H7 (cell line): ENCODE measurements at places on chromosomes 16 and 17.
A peak's percentile ranks its signal among the peaks of the same experiment; 100 is the strongest.

- peak; percentile 60 for DNase-seq
Measured at GRCh38 chr17:83050651-83051395, 28.6 kb upstream of the METRNL start.

- DNase-seq: no peak
Measured at GRCh38 chr17:11825572-11826209, 171.6 kb downstream of the ZNF18 start.

DNA sequence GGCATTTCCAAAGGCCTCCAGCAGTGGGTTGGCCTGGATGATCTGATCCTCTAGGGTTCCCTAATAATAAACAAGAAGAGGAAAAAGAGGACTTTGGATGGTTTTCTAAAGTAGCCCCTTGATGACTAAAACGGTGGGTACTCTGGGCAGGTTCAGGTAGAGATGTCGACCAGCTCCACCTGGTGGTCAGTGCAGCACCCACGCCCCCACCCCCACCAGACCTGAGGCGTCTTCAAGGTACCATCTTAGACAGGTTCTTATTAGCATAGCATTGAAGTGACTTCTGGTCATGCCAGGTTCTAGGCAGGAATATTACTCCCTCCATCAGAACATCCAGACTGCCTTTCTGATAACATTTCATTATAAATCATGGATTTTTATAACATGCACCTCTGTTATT lies 15.0 kb downstream of the MYH13 start:
- peak; percentile 80 for DNase-seq

GRCh38 chr17:66684731-66685130 lies 150.2 kb upstream of the CACNG5 start:
- DNase-seq: no peak

DNA sequence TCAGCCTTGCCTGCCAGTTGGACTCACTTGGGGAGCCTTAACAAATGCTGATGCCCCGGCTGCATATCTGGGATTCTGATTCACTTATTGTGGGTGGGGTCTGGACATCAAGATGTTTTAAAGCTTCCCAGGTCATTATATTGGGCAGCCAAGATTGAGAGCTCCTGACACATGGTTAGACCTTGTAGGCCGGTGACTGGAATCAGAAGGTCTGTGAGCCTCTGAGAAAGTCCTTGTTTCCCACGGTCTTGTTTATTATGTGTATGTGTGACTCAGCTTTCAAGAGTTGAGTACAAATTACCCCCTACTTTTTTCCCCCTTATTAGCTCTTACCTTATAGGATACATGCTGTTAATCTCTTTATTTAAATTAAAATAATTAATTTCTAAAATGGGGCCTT lies 103.5 kb downstream of the ABCC1 start:
- no peak for DNase-seq

DNA sequence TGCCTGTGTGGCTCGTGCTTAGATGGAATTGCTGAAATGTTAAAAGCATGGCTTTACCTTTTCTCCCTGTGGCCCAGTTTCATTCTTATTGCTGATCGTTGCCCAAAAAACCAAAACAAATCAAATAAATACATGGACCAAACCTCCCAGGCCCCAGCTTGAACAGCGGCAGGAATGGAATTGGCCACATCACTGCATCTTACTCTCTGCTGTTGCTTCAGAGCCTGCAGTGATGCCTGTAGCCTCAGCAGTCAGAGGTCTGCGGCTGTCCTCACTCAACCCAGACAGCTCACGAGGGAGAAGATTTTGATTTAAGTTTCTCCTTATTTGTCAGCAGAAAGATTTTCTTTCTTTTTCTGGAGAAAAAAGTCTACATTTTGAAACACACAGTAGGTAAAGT lies 91.5 kb downstream of the NPIPB11 start:
- DNase-seq: no peak

DNA sequence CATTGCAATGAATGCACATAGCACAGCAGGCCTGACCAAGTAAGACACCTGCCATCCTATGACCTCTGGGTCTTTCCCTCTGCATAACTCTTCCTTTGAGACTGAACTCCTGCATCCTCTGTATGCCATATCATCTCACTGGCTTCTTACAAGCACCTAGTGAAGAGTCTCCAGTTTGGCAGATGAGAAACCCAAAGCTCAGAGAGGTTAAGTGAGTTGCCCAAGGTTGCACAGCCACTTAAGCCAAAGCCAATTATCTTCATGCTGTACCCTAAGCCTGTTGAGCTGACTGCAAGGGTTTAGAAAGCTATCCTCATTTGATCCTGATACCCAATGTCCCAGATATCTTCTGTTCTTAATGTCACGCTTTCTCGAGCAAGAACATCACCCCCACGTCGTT lies 35.2 kb downstream of the TMEM186 start:
- no peak for DNase-seq

- DNase-seq: no peak
Measured at GRCh38 chr17:75950855-75951554, 10.2 kb upstream of the FBF1 start.

DNA sequence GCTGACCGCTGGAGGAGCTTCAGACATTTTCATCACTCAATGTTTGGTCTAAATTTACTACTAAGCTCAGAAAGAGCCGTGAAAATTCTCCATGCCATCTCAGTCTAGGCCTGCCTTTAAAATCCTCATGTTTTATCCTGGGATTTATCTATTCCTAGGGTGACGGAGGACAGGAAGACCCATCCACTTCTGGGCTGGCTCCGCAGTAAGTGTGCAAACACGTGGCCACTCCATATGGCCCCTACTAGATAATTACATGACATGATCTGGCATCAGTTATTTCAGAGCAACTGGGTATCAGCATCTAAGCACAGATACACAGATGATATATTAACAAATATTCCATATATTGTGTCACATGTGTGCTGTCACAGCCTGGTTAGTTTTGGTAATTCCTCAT lies 77.8 kb upstream of the HS3ST4 start:
- DNase-seq: no peak

- DNase-seq: peak; percentile 58
Measured at GRCh38 chr16:22120440-22120839, 28.1 kb downstream of the VWA3A start.

DNA sequence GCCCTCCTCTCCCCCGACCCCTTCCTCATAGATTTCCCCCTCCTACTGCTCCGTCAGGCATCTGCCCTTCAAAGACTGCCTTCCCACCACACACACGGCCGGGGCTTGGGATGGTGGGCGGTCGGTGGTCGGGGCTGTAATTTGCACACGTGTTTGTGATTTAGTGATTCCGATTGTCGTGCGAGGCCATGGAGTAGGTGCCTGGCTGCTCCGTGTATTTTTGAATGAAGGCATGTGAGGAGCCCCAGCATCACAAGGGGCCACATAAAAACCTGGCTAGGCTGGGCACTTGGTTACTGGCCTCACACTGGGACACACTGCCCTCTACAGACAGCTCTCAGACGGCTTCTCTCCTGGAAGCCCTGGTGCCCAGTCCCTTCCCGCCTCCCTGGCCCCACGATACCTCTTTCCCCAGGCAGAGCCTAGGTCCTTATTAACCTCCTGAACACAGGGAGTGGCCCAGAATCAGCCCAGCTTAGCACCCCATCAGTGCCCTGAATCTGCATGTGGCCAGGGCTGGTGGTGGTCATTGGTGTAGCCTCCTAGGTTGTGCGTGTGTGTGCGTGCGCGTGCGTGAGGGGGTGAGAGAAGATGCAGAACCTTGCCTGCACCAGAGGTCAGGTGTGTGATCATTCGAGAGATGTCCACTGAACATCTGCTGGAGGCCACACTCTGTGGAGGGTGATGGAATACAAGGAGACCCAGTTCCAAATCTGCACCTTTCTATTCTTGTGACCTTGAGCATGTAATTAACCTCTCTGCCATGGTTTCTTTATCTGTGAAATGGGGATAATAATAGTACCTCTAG lies 1.3 kb upstream of the SOCS1 start:
- peak; percentile 90 for DNase-seq

DNA sequence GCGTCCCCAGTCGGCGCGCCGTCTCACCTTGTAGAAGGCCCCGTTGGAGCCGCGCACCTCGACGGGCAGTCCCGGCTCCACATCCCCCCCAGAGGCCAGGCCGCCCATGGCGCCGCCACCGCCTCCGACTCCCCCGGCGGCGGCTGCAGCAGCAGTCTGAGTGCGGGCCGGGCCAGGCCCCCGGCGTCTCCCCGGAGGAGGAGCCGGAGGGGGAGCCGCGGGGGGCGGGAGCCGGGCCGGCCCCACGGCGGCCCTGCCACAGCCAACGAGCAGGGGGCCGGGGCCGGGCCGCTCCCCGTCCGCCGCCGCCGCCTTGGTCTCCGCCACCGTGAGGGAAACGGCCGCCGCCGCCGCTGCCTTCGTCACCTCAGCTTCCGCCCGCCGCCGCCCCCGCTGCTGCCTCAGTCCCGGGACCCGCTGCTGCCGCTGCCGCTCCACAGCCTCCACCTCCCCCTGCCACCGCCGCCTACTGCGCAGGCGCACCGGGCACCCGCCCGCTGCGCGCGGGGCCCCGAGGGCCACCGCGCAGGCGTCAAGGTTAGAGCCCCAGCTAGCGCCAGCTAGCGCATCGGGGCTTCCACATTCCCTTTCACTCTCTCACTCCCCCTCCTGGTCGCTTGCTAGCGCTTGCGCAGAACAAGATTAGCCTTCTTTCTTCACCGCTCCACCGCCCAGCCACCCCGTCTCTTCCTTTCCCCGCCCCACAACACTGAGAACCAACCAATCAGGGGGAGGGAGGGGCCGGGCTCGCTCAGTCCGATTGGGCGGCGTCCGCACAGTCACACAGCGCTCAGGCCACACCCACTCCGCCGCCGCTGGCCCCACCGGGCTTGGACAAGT lies at the start of gene FXR2:
TSS of gene FXR2 (minus strand) at position 473 of the 840 bp plus-strand sequence. CDS start at position 108, 365 bp downstream.
- peak; percentile 100 for DNase-seq

- peak; percentile 88 for DNase-seq
Measured at GRCh38 chr17:4365628-4366326, 698 bp downstream of the UBE2G1 start.

DNA sequence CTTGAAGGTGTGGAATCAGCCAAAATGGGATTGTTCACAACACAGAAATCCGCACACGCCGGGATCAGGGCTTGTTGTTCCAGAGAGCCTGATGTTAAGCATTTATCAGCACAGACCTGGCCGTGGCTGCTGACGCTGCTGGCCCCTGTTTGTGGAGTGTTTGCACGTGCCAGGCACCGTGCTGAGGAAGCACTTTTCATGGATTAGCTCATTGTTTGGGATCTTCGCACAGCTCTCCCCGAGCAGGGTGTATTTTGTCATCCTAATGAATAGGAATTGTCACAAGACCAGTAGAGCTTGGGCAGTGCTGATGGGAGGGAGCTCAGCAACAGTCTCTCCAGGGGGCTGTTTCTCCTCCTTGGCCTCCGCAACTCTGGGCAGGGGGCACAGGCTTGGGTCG lies 160.4 kb upstream of the PLCG2 start:
- no peak for DNase-seq

DNA sequence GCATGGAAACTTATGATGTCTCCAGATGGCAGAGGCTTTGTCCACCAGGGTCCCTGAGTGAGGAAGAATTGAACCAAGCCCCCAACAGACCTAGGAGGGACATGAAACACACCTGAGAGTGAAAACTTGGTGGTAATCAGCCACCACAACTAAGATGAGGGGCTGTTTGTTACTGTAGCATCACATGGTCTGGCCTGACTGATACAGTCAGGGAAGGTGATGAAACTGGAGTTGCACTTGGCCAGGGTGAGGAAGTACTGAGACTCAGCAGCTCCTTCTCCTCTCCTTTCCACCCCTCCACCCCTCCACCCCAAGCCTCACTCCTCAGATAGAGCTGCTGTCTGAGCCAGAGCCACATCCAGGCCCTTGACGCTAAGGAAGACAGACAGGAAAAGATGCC lies 37.2 kb downstream of the C16orf82 start:
- DNase-seq: no peak

DNA sequence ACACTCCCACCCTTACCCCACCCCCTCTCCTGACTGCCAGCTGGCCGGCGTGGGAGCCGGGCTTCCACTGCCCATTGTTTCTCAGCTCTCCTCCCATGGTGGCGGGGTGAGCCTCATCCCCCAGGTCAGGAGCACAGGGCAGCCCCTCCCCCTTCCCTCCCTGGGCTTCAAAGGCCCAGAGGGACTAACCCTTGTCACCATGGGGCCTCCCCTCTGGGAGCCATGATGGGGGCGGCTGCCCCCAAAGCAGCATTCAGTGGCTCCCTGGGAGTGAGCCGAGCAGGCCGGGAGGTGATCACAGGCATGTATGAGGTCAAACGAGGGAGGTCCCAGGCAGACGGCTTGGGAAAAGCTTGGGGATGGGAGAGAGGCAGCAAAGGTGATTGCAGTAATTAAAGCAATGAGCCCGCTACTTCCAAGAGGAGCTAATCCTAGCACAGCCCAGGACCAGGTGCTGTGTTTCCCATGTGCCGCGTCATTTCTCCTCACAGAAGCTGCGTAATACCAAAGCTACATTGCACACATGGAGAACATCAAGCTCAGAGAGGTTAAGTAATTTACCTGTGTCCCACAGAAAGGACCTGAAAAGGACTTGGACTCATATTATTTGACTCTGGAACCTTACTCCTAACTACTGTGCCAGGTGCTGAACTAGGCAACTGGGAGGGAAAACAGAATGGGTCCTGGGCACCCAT lies 24.5 kb downstream of the CDK5RAP3 start:
- DNase-seq: peak; percentile 82

DNA sequence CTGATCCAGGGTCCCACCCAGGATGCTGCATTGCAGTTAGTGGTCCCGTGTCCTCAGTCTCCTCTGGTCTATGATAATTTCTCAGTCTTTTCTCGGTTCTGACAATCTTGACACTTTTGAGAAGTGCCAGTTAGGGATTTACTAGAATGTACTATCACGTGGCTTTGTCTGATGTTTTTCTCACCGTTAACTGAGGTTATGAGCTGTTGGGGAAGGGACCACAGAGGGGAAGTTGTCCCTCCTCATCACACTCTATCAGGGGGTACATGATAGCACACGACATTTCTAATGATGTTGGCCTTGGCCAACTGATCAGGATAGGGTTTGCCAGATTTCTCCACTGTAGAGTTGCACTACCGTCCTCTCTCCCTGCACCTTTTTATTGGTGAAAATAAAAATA lies 250.9 kb upstream of the SDK2 start:
- no peak for DNase-seq

DNA sequence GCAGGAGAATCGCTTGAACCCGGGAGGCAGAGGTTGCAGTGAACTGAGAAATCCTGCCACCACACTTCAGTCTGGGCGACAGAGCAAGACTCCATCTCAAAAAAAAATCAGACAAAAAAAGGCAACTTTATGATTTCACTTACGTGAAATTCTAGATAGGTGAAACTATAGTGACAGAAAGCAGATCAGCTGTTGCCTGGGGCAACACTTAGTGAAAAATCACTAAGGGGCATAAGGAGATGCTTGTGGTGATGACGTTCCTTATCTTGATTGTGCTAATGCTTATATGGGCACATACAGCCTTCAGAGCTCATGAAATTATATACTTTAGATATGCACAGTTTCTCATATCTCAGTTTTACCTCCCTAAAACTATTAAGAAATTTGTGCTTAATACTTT lies 41.6 kb upstream of the SLC5A10 start:
- DNase-seq: no peak
